Stimulated activated CD8-positive, alpha-beta memory T cell treated with anti-CD3 and anti-CD28 coated beads, Interleukin-15, amount 100 ng/mL, for 24 hours (primary cell): ENCODE measurements at places on chromosomes 12 and 14.

DNA sequence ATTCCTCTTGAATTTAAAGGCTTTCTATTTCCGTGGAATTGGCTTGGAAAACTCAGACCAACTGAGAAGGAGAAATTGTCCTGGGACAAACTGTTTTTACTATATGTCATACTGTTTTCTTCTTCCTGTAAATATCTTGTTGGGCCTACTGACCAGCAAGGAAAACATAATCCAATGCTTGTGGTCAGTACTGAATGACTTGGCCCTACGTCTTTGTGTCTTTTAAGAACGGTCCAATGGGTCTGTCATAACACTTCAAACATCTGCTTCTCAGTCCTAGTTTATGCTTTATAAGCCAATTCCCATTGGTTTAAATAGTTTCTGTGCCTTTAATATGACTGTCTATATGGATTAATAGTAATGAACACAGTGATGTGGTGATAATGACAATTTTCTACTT lies 248.5 kb upstream of the DDHD1 start:
- DNase-seq = no peak

GRCh38 chr12:95918194-95918993 lies 24.0 kb downstream of the CCDC38 start:
- no peak for DNase-seq

DNA sequence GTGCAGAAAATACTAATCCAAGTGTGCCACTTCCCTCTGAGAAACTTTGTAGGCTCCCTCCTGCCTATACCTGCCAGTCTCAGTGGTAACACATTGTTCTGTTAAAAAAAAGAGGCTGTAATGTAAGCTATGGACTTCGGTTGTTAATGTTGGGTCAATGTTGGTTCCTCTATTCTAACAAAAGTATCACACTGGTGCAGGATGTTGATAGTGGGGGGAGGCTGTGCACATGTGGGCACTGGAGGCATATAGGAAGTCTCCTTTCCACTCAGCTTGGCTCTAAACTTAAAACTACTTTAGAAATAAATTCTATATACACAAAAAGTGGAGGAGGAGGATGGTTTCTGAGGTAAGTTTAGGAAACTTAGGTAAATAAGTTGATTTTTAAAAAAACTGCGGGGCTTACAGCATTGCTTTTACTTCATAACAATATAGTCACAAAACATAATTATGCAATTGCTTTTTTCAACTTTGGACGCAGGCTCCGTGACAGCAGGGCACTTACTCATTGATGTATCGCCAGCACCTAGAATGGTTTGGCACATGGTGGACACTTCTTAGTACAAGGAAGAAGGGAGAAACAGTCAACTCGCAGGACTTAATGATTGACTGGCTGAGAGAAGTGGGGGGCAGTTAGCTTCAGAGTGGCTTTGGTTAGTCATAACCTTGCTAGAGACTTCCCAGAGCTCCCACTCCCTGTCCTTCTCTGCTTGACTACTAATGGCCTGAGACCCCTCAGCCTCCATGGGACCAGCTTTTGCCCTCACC lies 7.9 kb upstream of the NYNRIN start:
- no peak for DNase-seq

DNA sequence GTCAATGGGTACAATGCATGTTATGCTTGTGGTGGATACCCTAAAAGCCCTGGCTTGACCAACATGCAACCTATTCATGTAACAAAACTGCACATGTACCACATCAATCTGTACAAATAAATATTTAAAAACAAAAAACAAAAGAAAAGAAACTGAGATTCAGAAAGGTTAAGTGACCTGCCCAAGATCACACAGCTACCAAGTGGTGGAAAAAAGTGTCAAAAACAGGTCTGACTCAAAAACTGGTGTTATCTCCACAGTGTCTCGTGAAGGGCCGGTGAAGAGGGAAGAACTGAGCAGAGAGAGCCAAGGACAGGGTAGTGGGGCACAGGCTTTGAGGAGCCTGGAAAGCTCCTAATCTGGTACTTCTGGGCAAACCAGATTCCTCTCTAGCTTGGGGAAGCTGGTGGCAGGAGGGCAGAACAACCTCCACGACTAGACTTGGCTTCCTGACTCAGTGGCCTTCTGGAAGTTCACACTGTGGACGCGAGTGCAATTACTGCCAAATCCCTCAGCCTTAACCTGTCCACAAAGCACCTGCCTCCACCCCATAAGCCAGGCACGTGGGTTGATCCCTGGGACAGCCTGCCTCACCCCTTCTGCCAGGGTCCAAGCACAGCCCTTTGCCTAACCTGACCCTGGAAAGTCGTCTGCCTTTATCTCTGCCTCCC lies 15.6 kb downstream of the ZBTB39 start:
- no peak for DNase-seq

DNA sequence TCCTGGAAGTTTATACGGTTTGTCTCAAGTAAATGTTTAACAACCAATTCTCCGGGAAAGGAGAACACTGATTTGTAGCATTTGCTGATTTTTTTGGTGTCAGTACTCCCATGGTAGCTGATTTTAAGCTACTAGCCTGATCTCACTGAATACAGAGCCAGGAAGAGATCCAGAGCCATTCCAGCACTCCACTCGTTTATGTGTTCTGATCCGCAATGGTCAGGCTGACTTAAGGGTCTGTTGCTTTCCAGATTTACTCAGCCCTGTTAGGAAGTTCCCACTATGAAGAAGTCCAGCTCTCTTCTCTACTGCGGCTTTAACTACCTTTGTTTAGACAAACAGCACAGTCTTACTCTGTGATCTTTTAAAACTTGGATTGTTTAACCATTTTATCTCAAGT lies 38.0 kb upstream of the NID2 start:
- no peak for DNase-seq

- DNase-seq = no peak
These were observed 47.4 kb downstream of the RTN1 start for GRCh38 chr14:59823179-59823578.

DNA sequence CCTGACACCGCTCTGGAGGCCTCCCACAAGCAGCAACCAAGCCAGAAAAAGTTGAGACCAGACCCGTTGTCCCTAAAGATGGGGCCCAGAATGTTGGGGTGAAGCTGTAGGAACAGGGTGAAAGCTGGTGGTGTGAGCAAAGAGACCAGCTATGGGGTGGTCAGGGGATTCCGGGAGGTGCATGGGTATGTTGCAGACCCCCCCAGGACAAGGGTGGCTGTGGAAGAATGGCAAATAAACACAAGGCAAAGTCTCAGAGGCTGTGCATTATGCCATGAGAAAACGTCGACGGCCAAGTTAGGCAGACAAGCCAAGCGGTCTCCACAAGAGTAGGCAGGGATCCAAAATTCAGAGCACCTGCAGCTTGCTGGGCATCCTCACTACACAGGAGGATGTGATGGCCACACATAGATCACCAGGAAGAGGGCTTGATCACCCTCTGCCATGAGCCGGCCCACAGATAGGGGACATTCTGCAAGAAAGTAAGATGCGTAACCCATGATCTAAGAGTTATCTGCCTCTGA lies 58.8 kb upstream of the KCNA1 start:
- no peak for DNase-seq

DNA sequence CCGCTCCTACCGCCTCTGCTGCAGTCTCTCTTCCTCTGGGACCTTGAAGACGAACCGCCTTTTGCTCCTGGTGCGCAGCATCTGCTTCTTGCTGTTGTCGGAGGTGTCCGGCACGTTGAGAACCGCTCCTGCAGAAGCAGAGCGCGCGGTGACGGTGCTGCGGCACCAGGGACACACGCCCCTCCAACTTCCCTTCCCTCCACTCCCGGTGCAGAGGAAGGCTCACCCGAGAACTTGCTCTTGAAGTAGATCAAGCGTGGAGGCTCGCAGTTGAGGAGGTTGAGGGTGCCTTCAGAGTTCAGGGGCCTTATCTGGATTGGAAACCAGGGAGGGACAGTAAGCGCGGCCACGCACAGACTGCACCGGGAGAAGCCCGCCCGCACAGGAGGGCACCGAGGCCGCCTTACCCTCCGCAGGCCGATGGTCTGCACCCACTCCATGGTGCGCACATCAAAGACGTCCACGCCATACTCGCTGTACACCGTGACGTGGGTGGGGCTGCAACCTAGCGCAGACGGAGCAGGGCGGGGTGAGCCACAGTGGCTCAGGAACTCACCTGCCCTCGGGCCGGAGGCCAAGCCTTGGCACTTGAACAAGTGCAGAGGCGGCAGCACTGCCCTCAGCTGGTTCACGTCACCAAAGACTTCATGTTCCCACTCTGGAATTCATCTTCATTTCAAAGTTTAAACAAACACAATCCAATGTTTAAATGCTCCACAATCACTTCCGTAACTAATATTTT lies 17.5 kb downstream of the AMN start:
- DNase-seq = no peak

GRCh38 chr12:236445-236844 lies 22.5 kb upstream of the SLC6A12 start:
- DNase-seq = no peak

GRCh38 chr14:54815016-54815415 lies 87.6 kb downstream of the GCH1 start:
- DNase-seq = no peak
